H54 (cell line): ENCODE measurements at places on chromosomes 5 and 9.

- DNase-seq, result no peak
Measured at GRCh38 chr5:124195411-124195810, 551.0 kb downstream of the ZNF608 start.

DNA sequence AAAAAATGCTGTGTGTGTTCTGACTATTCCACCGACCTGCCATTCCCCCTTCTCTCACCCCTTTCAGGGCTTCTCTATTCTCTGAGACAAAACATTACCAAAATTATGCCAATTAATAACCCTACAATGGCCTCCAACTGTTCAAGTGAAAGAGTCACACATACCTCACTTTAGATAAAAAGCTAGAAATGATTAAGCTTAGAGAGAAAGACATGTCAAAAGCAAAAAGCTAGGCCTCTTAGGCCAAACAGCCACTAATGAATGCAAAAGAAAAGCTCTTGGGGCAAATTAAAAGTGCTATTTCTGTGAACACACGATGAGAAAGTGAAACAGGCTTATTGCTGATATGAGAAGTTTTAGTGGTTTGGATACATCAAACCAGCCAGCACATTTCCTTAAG, 279.6 kb upstream of the GRAMD2B start:
- DNase-seq, result no peak

DNA sequence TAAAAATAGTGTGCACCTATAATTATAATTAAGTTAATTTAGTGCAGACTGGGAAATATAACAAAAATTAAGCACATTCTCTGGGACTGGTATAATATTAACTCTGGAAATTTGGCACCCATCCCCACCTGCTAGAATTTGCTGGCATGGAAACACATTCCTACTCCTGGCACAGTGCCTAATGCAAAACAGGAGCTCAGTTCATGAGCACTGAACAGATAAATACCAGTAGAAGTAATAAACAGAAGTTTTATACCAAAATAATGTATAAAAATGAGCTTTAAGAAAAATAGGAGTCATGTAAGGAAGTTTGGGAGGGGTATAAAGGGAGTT, 23.7 kb upstream of the NPR3 start:
- no peak for DNase-seq

- no peak for DNase-seq
Measured at GRCh38 chr5:154868702-154869101, 10.3 kb downstream of the CNOT8 start.

DNA sequence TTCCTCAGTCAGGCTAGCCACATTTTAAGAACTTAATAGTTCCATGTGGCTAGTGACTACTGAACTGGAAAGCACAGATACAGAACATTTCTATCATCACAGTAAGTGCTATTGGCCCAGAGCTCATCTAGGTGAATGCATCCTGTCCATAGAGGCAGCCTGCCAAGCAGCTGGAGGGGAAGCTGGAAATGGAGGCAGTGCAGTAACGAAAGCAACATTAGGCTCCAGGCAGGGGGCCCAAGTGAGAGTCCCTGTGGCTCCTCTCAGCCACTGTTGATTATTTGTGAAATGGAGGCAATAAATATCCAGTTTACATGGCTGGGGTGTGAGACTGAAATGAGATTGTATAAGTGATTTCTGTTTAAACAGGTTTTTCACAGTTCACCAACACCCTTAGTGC, 227.2 kb upstream of the KLF9 start:
- no peak for DNase-seq

GRCh38 chr9:127785023-127785932, 556 bp upstream of the CDK9 start:
- peak; percentile 97 for DNase-seq

DNA sequence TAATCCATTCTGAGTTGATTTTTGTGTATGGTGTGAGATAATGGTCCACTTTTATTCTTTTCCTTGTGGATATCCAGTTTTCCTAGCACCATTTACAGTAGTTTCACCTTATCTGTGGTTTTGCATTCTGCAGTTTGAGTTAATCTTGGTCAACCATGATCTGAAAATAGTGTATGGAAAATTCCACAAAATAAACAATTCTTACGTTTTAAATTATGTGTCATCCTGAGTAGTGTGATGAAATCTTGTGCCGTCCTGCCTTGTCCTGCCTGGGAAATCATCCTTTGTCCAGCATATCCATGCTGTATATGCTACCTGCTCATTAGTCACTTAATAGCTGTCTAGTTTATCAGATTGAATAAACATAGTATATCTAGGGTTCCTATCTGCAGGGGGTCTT, 42.1 kb downstream of the CDC42SE2 start:
- DNase-seq, result no peak

- no peak for DNase-seq
Measured at GRCh38 chr5:72478684-72479083, 28.5 kb downstream of the ZNF366 start.

DNA sequence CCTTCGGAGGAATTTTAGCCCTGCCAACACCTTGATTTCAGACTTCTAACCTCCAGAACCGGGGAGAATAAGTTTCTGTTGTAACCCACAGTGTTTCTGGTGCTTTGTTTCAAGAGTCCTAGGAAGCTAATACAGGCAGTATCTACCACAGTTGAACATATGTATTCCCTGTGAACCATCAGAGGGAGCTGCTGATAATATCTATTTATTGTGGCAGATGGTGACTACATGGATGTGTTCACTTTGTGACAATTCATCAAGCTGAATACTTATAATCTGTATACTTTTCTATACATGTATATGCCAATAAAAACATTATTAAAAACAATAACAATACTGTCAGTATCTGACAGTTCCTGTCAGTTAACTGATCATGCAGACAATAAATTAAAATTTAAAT, 137.2 kb upstream of the GNA14 start:
- DNase-seq, result no peak

DNA sequence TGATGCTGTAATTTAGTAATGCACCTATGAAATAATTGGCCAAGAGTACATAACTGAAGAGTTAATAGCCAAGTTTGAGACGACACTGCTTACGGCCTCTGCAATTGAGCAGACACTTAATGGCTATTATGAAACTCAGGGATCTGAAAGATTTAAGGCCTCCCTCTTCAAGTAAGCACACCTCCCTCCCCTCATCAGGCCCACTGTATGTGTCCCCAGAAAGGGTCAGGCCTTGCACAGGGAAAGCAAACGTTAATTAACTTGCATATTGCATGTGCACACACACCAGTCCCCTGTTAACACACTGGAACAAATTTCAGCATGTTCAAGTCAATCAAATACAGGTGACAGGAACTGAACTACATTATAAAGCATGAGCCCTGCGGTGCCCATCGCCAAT, 163.6 kb downstream of the SPOCK1 start:
- DNase-seq, result no peak

GRCh38 chr5:109532773-109533364, 123.1 kb upstream of the PJA2 start:
- DNase-seq, result no peak

DNA sequence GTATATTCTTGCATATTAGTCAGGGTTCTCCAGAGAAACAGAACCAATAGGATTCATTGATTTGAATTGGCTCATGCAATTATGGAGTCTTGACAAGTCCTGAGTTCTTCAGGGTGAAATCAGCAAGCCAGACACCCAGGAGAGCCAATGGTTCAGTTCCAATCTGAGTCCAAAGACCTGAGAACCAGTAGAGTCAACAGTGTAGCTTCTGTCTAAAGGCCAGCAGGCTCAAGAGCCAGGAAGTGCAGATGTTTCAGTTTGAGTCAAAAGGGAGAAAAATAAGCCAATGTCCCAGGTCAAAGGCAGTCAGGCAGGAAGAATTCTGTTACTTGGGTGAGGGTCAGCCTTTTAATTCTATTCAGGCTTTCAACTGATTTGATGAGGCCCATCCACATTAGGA, 37.8 kb upstream of the ANKRD34B start:
- DNase-seq, result no peak

- DNase-seq, result no peak
Measured at GRCh38 chr9:73173557-73174329, 22.1 kb downstream of the ANXA1 start.

GRCh38 chr5:149434162-149435014, 55.3 kb upstream of the IL17B start:
- peak; percentile 66 for DNase-seq

DNA sequence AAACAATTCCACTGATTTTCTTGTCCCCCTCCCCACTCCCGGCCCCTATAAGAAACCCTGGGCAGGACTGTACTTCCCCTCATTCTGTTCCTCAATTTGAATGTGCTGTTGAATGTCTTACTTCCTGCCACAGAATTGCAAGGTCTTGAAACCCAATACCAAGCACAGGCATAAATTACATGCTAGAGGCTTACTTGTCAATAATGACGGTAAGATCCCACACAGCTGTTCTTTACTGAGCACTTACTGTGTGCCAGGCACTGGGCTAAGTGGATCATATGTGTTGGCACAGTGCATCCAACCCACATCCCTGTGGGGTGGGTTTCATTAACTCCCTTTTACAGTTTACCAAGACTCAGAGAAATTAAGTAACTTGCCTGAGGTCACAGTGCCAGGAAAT, 63.4 kb downstream of the MVB12B start:
- DNase-seq, result no peak

DNA sequence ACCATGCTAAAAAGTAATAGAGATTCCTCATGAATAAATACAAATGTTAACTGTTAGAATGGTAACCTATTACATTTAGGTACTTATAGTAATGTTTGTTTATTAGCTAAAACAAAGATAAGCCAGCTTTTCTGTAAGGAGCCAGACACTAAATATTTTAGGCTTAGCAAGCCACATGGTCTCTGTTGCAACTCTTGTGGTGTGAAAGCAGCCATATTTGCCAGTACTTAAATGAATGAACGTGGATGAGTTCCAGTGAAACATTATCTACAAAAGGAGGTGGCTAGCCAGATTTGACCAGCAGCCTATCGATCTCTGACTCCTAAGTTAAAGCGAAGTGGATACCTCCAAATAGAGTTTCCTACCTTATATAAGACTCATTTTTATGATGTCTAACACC, 331.6 kb downstream of the CDH12 start:
- no peak for DNase-seq

GRCh38 chr9:86460216-86461002, 106.2 kb upstream of the TUT7 start:
- no peak for DNase-seq

- no peak for DNase-seq
Measured at GRCh38 chr5:35538198-35538931, 79.3 kb upstream of the SPEF2 start.

DNA sequence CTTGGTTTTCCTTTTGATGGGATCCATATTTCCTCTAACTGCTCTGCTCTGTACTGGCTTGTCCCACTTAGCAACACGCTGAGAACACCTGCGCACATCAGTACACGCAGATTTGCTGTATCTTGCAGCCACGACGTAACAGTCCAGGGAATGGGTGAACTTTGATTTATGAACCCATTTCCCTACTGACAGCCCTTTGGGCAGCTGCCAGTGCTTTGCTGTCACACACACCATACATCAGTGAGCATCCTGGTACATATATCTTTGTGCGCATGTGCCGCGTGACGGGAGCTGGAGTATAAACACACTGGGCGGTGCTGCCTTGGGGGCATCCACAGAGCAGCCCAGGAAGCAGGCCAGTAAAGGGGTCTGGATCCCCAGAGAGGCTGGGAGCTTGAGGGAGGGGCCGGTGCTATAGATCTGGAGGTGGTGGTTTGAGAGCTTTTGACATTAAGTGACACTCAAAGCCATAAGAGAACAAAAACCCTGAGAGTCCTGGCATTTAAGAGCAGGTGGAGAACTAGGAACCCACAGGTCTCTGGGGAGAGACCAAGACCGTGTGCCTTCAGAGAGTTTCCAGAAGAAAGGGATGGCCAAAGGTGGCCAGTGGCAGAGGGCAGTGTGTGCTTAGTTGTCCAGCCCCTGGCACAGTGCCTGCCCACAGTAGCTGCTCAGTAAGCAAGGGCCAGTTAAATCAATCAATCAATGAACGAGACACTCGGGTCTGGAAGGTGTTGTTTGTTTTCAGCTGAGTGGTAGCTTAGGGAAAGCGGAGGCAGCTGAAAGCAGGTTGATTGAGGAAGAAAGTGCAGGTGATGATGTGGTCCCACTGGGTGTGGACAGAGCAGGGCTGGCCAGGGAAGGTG, 53.7 kb downstream of the LMX1B start:
- no peak for DNase-seq

DNA sequence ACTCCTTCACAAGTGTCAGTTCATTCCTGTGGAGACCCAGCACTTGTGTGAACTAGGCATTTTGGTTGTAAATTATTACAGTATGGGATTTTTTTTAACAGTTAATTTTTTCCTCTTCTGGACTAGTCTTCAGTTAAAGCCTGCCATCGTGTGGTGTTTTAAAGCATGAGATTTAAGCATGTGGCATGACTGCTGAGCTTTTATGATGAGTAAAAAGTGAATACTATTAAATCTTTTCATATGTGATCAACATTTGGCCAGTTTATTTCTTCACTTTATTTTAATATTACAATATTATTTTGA, 25.0 kb downstream of the LMNB1 start:
- DNase-seq, result no peak

- no peak for DNase-seq
Measured at GRCh38 chr9:33222031-33222430, 17.9 kb upstream of the SPINK4 start.

GRCh38 chr9:13719446-13719845, 440.0 kb upstream of the MPDZ start:
- DNase-seq, result no peak

DNA sequence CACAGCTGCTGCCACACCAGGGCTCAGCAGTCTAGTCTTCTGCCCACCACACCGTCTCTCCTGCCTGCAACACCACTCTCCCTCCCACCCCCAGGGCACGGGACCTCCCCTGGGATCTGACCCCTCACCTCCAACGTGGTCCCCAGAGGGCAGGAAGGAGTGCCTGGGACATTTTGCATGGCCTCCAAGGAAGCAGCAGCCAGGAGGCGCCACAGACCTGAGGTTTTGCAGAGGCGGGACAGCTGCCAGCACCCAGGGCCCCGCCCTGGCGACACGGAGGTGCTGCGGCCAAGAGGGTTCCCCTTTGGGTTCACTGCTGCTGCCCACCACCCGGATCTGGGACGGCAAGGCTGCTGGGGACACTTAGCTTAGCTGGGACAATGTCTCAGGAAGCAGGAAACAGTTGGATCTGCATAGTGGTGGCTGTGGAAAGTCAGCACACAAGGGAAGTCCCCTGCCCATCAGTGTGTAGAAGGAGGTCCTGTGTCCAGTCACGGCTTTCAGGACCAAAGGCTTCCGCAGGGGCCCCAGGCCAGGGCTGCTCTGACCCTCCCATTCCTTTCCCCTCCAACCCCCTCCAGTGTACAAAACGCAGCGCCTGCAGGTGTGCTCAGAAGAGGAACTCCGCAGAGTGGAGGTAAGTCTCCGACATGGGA, 13.8 kb downstream of the PROP1 start:
- peak; percentile 39 for DNase-seq

DNA sequence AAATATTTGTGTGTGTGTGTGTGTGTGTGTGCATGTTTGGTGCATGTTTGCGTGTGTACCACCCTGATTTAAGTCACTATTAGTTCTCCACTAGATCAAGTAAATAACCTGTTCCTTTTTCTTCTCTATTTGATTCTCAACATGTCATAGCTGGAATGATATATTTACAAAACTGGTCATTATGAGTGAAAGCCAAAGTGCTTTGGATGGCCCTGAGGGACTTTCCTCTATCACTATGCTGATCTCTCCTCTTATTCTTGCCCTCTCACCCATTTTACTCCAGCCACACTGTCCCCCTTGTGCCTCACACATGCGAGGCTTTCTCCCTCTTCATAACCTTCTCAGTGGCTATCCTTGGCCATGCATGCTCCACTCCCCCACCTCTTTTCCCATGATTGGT, 144.6 kb upstream of the NMUR2 start:
- no peak for DNase-seq
